NCI-H1930 (cell line): ENCODE measurements at places on chromosomes 6 and 20.

DNA sequence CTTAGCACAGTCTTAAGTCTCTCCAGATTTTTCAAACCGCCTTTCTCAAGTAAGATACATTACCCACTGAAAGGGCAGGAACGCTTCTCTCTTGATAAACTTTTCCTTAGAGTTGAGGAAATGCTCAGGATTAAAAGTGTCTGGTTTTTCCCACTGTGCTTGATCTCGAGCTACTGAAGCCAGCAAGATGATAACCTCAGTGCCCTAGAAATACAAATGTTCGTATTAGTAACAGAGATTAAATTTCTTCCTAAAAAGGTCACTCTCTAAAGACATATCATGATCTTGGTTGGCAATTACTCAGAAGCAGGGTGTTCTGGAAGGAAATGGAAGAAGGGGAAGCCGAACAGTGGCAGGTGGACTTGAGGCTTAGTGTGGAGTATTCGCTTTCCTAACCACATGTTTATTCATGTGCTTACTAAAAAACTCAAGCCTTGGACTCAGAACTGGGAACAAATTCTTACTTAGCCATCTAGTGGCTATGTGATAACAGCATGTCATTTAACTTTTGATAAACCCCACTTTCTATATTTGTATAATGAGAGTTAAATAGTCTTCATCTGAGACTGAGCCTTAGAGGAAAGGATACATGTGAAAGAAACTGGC is 20.1 kb downstream of the C6orf141 start:
- no peak for DNase-seq

DNA sequence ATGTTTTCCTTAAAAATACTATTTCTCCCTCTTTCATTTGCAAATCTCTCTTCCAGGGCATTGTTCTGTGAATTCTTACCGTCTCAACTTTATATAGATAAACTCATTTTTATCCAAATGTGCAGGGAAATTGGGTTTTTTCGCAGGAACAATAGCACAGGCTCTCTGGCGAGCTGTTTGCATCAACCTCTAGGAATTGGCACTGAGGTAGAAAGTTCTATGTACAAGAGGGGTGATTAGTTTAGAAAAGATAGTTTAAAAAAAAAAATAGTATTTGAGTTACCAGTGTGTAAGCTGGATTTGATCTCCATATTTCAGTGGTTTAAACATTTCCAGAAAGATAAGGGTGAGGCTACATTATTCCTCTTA is 129.7 kb upstream of the BTN3A2 start:
- no peak for DNase-seq

- DNase-seq: no peak
These were observed 157.7 kb downstream of the ANKRD60 start for GRCh38 chr20:58070664-58071196.

DNA sequence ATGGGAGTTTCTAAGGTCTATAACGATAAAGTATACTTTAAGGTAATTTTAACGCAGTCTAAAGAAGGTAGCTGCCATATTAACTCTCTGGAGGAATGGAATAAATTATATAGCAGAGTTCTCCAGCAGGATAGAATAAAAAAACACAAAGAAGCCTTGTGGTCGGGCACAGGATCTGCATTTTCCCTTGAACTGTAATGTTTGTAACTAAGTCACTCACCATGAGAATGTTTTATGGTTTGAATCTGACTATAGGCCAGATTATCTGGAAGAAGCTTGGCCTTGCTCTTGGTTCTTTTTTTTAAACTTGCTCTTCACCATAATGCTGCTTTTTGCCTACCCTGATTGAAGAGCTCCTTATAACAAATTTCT is 238.8 kb upstream of the NOX3 start:
- no peak for DNase-seq

DNA sequence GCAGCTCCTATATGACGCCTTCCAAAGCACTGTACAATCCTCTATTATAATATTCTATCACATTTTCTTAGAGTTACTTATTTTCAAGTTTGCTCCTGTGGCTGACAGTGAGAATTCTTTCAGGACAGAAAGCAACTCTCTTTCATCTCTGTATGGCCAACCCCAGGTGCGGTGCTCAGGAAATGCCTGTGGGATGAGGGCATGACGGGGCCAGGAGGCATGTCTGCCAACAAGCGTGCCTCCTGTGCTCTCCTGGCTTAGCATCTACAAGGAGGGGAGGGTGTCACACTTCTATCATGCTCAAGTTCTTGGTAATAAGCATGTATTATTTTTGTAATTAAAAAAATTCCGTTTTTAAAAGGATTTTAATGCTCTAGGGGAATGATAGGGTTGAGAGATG is 11.4 kb downstream of the MRPL14 start:
- no peak for DNase-seq

DNA sequence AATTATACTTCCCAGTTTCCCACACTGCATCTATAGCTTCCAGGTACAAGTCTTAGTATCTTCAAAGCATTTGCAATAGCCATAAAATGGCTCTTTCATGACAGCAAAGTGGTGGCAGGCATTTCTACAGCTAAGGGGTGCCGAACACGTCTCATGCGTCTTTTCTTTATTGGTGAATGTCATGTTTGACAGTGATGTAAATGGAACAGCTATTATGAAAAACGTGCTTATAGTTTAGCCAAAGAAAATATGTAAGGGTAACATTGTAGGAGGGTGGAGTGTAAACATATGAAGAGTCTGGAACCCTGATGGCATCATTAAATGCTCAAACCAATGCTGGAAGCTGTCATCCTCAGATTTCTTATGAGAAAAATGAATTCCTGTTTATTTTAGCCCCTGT is 37.9 kb downstream of the COL11A2 start:
- DNase-seq: no peak

- DNase-seq: no peak
These were observed 36.7 kb downstream of the LAMA2 start for GRCh38 chr6:128919412-128920180.

DNA sequence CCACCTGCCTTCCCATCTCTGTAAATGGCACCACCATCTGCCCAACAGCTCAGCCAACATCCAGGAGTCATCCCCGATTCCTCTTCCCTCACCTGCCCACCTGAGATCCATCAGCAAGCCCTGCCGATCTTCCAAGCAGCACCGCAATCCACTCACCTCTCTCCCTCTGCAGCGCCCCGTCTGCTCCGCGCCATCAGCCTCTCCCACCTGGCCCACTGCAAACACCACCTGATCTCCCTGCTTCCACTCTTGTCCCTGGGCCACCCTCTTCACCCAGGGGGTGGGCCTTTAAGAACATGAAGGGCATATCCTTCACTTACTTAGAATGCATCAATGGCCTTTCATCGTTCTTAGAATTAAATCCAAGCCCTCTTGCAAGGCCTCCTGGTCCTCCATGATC is 457.3 kb upstream of the SULF2 start:
- DNase-seq: no peak

DNA sequence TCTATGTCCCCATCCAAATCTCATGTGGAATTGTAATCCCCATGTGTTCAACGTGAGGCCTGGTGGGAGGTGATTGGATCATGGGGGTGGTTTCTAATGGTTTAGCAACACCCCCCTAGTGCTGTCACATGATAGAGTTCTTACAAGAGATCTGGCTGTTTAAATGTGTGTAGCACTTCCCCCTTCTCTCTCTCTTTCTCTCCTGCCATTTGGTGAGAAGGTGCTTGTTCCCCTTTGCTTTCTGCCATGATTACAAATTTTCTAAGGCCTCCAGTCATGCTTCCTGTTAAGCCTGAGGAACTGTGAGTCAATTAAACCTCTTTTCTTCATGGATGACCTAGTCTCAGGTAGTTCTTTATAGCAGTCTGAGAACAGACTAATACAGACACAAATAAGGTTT is 165.4 kb downstream of the OGFRL1 start:
- no peak for DNase-seq

DNA sequence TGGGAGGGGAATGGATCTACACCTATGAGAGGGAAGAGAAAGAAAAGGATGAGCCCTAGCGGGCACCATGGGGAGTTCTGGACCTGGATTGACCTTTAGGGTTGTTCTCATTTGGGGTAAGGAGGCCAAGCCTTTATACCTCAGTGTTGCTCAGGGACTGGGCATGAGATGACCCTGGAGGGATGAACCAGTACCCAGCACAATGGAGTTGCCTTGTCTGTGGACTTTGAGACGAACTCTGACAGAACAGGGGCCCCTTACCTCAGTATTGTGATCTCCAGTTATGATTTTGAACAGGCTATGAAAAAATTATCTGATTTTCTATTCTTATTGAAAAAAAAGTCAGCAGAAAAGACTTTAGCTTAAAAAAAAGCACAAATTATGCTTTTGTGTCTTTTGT is 88.6 kb downstream of the FOXA2 start:
- DNase-seq: no peak

- DNase-seq: no peak
These were observed 1.3 kb upstream of the UNC5CL start for GRCh38 chr6:41040101-41040939.

GRCh38 chr20:60882836-60883235 is 369.2 kb upstream of the CDH4 start:
- no peak for DNase-seq

DNA sequence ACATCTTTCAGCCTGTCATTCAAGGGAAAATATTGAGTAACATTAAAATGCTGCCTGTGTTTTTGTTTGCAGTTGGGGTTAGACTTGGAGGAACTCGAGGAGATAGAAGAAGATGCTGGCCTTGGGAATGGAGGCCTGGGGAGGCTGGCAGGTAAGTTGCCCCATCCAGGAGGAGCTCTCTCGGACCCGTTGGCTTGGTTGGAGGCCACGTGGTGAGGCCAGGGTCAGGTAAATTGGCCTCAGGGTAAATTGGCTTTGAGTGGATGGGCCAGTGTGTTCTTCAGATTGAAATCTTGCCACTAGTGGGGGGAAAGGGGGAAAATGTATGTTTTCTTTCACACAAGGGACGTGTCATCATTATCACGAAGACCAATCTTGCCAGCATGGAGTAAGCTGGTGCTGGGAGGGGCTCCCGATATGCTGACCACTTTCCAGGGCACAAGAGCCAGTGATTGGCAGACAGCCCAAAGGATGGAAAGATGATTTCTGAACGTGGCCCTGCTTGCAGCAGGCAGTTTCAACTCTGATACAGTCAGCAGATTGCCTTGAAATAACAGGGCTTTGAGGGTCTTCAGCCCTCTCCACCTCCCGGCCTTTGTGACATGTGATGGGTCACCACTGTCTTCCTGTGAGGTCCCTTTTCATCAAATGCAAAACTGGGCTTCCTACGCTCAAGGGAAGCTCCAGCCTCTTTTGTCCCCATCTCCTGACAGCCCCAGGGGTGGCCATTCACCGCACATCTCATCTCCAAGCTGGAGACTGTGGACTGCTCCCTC is 21.4 kb downstream of the PYGB start:
- DNase-seq: no peak

DNA sequence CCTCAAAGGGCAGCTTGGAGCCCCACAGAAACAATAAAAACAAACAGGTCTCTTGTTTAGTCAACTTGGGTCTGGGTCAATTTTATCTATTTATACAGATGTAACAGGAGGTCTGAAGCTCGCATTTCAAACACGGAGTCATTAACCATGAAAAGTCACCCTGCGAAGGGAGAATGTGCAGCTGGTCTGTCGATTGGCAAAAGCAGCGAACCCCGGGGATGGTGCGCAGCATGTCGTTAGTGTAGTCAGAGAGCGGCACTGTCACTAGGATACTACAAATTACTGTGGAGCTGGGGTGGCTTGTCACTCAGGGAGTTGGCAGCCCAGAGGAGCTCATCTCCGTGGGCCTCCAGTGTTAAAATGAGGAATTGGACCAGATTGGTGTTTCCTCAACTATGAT is 190.4 kb upstream of the ARG1 start:
- DNase-seq: peak; percentile 81

DNA sequence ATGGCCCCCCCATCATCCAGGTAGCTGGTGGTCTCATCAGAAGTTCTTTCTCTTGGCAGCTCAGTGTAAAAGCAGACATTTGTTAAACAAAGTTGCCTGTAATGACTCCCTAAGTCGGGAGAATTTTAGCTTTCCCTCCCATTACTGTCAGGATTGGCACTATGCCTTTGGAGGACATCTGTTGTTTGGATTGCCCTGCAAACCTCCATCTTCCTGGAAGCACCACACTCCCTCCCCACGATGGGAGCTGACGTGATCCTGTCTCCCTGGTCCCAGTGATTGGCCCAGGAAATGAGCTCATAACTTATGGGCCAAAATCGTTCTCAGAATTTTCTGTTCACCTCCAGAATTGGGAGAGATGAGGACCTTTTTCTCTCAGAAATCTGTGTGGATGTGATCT is 42.6 kb upstream of the CNR1 start:
- no peak for DNase-seq

DNA sequence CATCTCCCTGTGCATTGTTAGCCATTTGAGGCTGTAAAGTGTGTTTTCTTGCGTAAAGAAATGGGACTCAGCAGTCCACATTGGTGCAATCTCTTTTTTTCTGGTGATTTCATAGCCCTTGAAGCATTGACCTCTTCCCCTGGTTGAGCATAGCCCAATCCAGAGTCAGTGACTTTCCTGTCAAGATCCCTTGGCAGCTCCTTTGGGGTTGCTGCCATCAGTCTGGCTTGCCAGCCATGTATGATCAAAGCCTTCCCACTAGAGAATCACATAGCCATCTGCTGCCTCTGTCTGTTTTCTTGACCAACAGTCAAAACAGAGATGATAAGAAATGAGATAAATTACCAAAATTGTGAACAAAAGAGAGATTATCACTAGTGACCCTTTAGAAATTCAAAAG is 19.6 kb downstream of the HLA-A start:
- DNase-seq: no peak

GRCh38 chr6:69578361-69578890 is 218.4 kb downstream of the LMBRD1 start:
- no peak for DNase-seq

DNA sequence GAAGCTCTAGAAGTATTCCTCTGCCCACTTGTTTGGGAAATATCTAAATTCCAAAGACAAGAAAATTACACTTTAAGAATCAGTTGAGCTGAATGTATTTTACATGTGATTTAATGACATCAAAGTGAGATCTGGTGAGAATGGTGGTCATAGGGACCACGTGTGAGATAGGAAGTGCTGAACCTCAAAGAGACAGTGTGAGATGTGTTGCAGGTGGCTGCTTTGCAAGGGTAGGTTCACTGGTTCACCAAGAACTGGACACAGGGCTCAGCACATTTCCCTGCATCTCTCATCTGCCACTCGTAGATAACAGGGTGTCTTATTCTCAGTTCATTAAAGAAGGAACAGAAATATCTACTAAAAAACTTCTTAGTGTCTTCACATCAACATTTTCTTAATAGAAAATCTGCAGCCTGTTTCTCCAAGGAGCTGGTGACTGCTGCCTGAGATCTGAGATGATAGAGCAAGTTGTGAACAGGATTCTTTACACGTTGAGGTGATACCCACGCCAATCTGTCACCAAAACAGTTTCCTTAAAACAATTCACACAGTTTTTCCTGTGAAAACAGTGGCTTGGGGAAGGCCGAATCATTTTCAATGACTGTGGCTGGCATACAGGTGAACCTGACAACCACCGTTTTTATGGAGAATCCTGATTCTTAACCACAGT is 7.2 kb downstream of the CCR6 start:
- no peak for DNase-seq

GRCh38 chr6:85389151-85389797 is 60.6 kb upstream of the NT5E start:
- DNase-seq: no peak

GRCh38 chr6:145147981-145148749 is 587.2 kb downstream of the EPM2A start:
- no peak for DNase-seq
